ENCODE measurements at places on chromosomes 4 and X. TPM values are rescaled to one million over a fixed set of nuclear protein-coding genes. Genes with fewer than 3 reads are reported as not detected.

The PNCK gene
- 0.15 TPM for total RNA-seq

The GIMD1 gene
- total RNA-seq = not detected

The MAGED4B gene
- total RNA-seq = 36.6 TPM

The CCKAR gene
- not detected for total RNA-seq

The PCDH18 gene
- 73.0 TPM for total RNA-seq

The NAP1L2 gene
- not detected for total RNA-seq

The TMSB15B gene
- 9.1 TPM for total RNA-seq

The CFAP299 gene
- total RNA-seq = not detected

The IL2 gene
- total RNA-seq = not detected

The SLC4A4 gene
- total RNA-seq = 1.5 TPM

The CXCL3 gene
- total RNA-seq = 2.4 TPM

The CLNK gene
- not detected for total RNA-seq

The BST1 gene
- 9.4 TPM for total RNA-seq

The VCX2 gene
- total RNA-seq = not detected

The BMX gene
- not detected for total RNA-seq

The TIGD4 gene
- total RNA-seq = under 0.01 TPM

The NDP gene
- total RNA-seq = 1.5 TPM

The DDX53 gene
- not detected for total RNA-seq

The SSX3 gene
- total RNA-seq = not detected

The PAGE1 gene
- not detected for total RNA-seq

The DCAF8L2 gene
- total RNA-seq = not detected

Measured in bronchus fibroblast of lung (primary cell).